ENCODE measurements at places on chromosomes 1 and 21.
A peak's percentile ranks its signal among the peaks of the same experiment; 100 is the strongest.

DNA sequence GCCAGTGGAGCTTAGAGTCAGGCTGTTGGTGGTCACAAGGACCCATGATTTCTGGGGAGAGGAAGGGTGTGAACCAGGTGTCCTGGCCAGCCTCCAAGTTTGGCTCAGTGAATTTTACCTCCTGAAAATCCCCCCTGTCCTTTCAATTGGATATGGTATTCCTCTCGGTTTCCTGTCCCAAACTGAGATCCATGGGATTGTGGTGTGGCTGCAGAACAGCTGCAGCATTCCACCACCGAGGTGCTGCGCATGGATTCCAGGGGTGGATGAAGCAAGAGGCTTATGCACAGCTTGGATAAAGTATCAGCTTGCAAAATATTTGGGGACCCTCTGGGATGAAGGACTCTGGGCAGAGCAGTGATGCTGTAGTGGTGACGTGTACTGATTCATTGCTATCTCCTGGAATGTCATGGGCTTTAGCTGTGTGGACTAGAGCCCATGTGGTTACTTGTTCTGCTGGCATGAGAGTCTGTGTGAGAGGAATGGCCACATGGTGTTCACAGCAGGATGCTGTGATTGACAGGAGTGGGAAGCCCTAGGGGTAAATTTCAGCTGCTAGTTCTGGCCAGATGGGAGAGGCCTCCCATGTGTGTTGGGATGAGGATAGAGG lies 148.7 kb upstream of the SPAG17 start:
- DNase-seq = no peak
- H3K36me3 ChIP-seq = no peaks in the 10 kb centered on the region
- H3K4me1 ChIP-seq = no peaks in the 10 kb centered on the region
- H3K27ac ChIP-seq = no peak overlapping the region
- H3K4me3 ChIP-seq = no peak overlapping the region
- H3K27me3 ChIP-seq = no peaks in the 10 kb centered on the region

GRCh38 chr1:170122366-170122765 lies 23.4 kb upstream of the NTMT2 start:
- no peaks in the 10 kb centered on the region for H3K36me3 ChIP-seq
- no peak overlapping the region for H3K27ac ChIP-seq
- no peak for DNase-seq
- H3K4me1 ChIP-seq = no peaks in the 10 kb centered on the region
- H3K27me3 ChIP-seq = no peaks in the 10 kb centered on the region
- no peak overlapping the region for H3K4me3 ChIP-seq

GRCh38 chr1:87305151-87305550 lies 23.5 kb upstream of the LMO4 start:
- H3K27ac ChIP-seq = no peak overlapping the region
- H3K4me1 ChIP-seq = no peaks in the 10 kb centered on the region
- DNase-seq = no peak
- H3K27me3 ChIP-seq = no peaks in the 10 kb centered on the region

DNA sequence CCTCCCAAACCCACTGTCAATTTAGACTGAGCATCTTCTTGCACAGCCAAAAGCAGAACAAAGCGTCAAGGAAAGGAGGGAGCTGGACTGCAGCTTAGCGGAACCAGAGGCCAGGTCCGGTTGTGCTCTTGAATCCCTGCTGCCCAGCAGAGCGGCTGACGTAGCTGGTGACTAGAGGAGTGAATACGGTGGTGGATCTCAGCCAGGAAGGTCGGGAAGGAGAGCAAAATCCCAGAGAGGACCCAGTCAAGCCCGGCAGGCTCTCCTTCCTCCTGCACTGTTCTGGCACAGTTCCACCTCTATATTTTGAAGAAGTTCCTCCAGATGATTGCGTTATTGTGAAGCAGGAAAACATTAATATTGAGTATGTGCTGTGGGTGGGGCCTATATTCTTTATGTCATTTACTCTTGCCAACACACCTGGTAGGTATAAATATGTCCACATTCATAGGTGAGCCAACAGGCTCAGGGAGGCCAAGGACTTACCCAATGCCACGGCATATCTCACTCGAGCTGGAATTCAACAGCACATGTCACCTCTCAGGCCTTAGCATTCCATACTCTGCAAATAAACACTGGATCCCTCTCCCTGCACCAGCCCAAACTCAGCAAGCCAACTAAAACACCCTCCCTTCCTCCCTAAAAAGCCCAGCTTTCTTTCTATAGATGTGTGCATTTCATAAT lies 23.6 kb upstream of the ABCB10 start:
- H3K27me3 ChIP-seq = peaks cover 3% of the 10 kb centered on the region
- H3K4me3 ChIP-seq = no peak overlapping the region
- H3K36me3 ChIP-seq = no peaks in the 10 kb centered on the region
- no peak for DNase-seq
- H3K4me1 ChIP-seq = no peaks in the 10 kb centered on the region

DNA sequence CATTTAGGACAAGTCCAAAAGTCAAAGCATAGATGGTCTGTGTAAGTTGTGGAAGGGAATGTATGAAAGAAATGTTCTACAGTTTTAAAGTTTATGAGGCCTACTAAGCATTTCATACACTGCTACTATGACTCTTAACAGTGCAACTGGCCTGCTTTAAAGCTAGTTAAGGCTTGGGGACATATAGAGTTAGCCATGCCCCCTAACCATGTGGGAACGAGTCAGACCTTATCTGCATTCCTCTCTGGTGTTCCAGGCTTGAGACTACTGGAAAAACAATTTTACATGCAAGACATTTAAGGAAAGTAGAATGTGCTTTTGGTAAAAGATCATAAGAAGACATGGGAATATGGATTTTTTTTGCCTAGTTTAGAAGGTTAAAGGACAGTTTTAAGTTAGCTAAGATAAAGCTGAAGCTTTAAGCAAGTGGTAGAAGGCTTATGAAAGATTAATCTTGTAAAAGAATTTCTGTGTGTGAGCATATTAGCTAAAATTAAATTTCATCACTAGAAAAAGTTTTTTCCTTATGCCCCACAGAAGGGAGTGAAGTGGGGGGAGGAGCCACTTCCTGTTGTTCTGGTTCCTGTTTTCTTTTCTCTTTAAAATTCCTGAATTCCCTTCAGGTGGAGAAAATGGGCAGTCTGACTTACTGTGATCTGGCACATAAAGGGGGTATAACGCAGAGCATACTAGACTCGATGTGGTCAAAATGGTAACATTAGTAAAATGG lies 8.9 kb upstream of the CD48 start:
- DNase-seq = no peak
- H3K27me3 ChIP-seq = no peaks in the 10 kb centered on the region
- no peaks in the 10 kb centered on the region for H3K36me3 ChIP-seq
- H3K4me3 ChIP-seq = no peak overlapping the region
- H3K27ac ChIP-seq = no peak overlapping the region
- peaks cover 14% of the 10 kb centered on the region for H3K4me1 ChIP-seq

DNA sequence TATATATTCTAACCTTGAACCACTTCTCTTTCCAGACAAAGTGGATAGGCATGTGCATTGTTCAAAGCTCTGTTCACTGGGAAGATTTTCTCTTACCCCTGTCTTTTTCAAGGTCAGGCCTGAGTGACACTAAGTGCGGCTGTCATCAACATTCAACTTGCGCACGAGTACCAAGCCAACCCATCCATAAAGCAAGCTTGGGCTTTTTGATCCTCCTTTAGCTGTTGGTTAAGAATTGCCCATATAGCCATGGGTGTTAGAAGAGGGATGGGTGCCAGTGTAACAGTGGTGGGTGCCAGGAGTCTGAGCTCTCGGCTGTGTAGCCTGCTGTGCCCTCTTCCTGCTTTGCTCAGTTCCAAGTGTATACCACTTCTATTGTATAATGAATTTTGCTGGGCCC lies 136.1 kb downstream of the GLUL start:
- H3K4me1 ChIP-seq = peaks cover 19% of the 10 kb centered on the region
- DNase-seq = no peak
- H3K36me3 ChIP-seq = no peaks in the 10 kb centered on the region
- H3K27ac ChIP-seq = no peak overlapping the region
- H3K4me3 ChIP-seq = no peak overlapping the region

DNA sequence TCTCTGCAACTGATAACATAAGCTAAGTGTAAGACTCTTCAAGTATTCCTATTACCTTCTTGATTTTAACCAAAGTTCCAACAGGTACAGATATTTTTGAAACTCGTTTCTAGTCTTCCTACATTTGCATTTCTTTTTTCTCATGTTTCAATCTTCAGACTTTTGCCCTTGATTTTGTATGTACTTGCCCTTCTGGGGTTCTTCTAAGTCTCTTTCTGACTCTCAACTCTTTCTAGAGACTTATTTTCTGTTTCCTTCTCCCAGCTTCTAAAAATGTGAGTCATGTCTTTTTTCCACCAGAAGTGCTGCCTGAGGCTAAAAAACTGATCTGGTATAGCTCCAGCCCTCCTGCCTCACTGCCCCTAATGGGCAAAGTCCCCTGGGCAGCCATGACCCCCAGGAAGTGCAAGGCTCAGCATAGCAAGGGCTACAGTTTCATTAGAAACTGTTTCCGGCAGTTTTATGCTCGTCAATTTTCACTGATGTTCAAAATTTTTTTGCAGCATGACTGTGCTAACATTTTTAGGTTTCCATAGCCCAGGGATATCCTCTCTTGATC lies 265.9 kb downstream of the SEC16B start:
- H3K27me3 ChIP-seq = no peaks in the 10 kb centered on the region
- no peak for DNase-seq
- H3K27ac ChIP-seq = no peak overlapping the region
- no peaks in the 10 kb centered on the region for H3K36me3 ChIP-seq
- no peak overlapping the region for H3K4me3 ChIP-seq
- H3K4me1 ChIP-seq = no peaks in the 10 kb centered on the region

GRCh38 chr1:11787251-11787803 lies 18.4 kb downstream of the MTHFR start:
- peaks cover 4% of the 10 kb centered on the region for H3K36me3 ChIP-seq
- H3K4me3 ChIP-seq = no peak overlapping the region
- H3K27ac ChIP-seq = peak overlapping the region; percentile 43
- no peak for DNase-seq

DNA sequence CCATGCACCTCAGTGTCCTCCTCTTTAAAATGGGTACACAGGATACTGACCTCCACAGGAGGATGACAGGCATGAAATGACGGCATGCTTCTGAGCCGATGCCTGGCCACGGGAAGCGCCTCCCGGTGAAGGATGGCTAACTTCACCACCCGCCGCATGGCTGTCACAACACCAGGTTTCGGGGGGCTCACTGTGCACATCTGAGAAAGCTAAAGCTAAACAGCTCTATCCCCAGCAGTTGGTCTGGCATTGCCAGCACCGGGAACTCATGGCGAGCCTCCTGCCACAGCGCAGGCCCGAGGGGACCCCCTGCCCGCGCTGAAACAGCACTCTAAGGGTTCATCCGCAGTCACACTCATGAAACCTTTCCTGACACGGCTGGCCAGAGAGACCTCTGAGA lies 16.0 kb downstream of the NPHP4 start:
- no peak for DNase-seq
- H3K4me1 ChIP-seq = peaks cover 4% of the 10 kb centered on the region
- no peaks in the 10 kb centered on the region for H3K36me3 ChIP-seq
- no peak overlapping the region for H3K4me3 ChIP-seq
- H3K27me3 ChIP-seq = no peaks in the 10 kb centered on the region

DNA sequence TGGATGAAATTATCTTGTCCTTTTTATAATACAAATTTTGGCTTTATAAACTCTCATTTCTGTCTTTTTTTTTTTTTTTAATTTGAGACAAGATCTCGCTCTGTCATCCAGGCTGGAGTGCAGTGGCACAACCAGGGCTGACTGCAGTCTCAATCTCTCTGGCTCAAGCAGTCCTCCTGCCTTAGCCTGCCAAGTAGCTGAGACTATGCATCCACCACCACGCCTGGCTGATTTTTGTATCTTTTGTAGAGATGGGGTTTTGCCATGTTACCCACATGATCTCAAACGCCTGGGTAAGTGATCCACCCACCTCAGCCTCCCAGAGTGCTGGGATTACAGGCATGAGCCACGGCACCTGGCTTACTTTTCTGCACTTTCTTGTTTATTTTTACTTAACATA lies 7.5 kb downstream of the TOR1AIP1 start:
- peaks cover 29% of the 10 kb centered on the region for H3K36me3 ChIP-seq
- H3K27ac ChIP-seq = no peak overlapping the region
- no peak for DNase-seq
- no peak overlapping the region for H3K4me3 ChIP-seq

- no peaks in the 10 kb centered on the region for H3K27me3 ChIP-seq
- no peaks in the 10 kb centered on the region for H3K36me3 ChIP-seq
- no peak for DNase-seq
- H3K4me1 ChIP-seq = no peaks in the 10 kb centered on the region
- H3K27ac ChIP-seq = no peak overlapping the region
- no peak overlapping the region for H3K4me3 ChIP-seq
Observed at GRCh38 chr1:94125551-94126514, 4.9 kb upstream of the ABCA4 start.

- peaks cover 44% of the 10 kb centered on the region for H3K4me1 ChIP-seq
- no peak overlapping the region for H3K4me3 ChIP-seq
- DNase-seq = no peak
Observed at GRCh38 chr1:41752514-41753170, 166.1 kb downstream of the HIVEP3 start.

DNA sequence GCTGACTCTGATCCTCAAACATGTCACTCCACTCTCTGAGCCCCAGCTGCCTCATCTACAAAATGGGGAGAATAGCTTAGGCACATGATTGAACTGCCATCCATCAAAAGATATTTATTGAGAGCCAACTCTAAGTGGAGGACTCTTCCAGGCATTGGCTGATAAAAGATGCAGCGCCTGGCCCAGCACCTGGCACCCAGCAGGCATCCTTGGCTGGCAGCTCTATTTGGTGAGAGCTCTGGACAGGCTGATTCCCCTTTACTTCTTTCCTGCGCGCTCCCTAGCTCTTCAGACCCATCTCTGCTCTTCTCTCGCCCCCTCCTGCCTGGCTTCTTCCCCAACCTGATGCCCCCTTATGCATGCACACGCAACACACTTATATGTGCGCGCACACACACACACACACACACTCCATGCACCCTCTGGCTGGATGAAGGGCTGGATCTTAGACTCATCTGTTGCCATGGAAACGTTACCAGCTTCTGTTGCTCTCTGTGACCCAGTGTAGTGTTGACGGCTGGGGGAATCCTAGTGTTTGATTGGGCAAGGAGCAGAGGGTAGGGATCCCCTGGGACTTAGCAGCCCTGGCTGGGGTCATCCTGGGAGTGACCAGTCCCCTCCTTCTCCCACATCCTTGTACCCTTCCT lies 49.3 kb downstream of the VWA5B1 start:
- H3K27ac ChIP-seq = no peak overlapping the region
- H3K4me1 ChIP-seq = no peaks in the 10 kb centered on the region
- no peaks in the 10 kb centered on the region for H3K36me3 ChIP-seq
- H3K27me3 ChIP-seq = peaks cover 4% of the 10 kb centered on the region
- no peak overlapping the region for H3K4me3 ChIP-seq

GRCh38 chr1:211920141-211920572 lies 89.6 kb upstream of the LPGAT1 start:
- no peaks in the 10 kb centered on the region for H3K36me3 ChIP-seq
- H3K4me1 ChIP-seq = no peaks in the 10 kb centered on the region
- H3K4me3 ChIP-seq = no peak overlapping the region
- H3K27me3 ChIP-seq = no peaks in the 10 kb centered on the region

- H3K4me1 ChIP-seq = no peaks in the 10 kb centered on the region
- DNase-seq = no peak
- H3K36me3 ChIP-seq = no peaks in the 10 kb centered on the region
- H3K27ac ChIP-seq = no peak overlapping the region
Observed at GRCh38 chr1:106571109-106571508, 485.4 kb upstream of the PRMT6 start.

- H3K27me3 ChIP-seq = no peaks in the 10 kb centered on the region
Observed at GRCh38 chr1:208187499-208188041, 56.6 kb downstream of the PLXNA2 start.

- H3K4me3 ChIP-seq = peak overlapping the region; percentile 92
- peaks cover 18% of the 10 kb centered on the region for H3K4me1 ChIP-seq
- H3K36me3 ChIP-seq = no peaks in the 10 kb centered on the region
Observed at GRCh38 chr1:151146072-151146411, 389 bp downstream of the SEMA6C start.
